Activated T-cell treated with anti-CD3 and anti-CD28 coated beads for 1 hour (primary cell): ENCODE measurements at places on chromosomes 6 and 20.

DNA sequence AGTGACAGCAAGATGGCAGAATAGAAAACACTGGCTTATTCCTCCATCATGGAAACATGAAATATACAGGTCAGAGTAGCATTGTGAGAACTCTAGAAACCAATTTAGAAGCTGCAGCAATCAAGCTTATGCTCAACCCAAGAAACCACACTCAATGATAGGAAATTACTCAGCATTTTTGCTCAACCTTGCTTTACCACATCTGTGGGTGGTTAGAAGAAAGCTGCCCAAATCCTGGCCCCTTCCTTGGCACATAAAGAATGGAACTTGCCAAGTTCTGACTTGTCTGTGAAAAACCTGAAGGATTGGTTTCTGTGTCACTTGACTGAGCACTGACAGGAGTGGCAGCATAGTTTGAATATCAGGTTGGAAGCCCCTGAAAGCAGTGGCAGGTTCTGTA lies 108.0 kb upstream of the MOCS1 start:
- DNase-seq: no peak

GRCh38 chr6:133290930-133291329 lies 49.8 kb downstream of the EYA4 start:
- no peak for DNase-seq

DNA sequence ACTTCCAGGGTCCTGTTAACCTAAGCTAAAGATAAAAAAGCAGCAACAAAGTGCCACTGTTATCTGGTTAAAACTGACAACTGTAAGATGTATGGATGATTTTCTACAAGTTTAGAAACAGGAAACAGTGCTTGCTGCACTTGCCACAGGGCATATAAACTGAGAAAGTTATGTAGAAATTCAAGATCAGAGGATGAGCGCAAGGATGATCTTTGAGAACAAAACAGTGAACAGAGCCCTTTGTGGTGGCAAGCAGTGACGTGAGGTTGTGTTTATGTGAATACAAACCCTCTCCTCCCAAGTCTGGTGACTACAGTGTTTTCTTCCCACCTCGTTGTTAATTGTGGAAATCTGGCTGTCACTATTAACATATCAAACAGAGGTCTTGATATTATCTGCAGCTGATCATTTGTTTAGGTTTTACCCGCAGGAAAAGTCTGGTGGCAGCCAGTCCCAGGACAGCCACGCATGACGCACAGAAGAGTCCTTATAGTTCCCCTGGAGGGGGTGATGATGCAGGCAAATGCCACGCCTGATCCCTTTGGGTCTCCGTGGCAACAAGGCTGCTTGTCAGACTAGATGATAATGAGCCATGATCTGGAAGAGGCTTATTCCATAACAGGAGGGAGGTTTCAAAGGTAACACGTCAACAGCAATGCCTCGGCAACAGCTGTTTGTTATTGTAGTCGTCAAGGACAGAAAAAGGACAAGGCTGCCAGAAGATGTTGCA lies 43.1 kb upstream of the TNFAIP3 start:
- DNase-seq: peak; percentile 54

- no peak for DNase-seq
Measured at GRCh38 chr20:3890398-3890751, 1.2 kb downstream of the PANK2 start.

- DNase-seq: no peak
Measured at GRCh38 chr6:140711019-140711613, 1336.7 kb upstream of the CITED2 start.

DNA sequence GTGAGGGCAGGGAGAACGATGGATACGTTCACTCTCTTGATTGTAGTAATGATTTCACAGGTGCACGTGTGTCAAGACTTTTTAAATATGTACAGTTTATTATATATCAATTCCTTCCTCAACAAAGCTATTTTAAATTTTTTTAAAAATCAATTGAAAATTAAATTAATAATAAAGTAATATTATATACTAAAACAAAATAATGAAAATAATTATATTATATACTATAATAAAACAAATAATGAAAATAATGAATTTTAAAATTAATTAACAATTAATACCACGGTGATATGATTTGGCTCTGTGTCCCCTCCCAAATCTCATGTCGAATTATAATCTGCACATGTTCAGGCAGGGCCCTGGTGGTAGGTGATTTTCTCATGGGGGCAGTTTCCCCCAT lies 42.7 kb downstream of the ADGRF5 start:
- no peak for DNase-seq

DNA sequence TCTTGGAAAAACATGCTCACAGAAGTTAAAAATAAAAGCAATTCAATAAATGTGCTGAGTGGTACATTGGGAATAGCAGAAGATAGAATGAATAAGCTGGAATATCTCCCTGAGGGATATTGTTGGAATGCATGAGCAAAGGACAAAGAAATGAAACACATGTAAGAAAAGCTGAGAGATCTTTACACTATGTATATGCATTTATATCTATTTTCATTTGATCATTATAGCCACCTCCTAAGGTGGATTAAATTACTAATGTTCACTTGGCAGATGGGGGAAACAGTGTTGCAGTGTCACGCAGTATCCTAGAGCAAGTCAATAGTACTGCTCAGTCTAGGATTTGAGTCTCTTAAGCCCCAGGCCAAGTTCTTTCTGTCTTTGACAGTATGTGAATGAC lies 542.0 kb upstream of the MARCKS start:
- no peak for DNase-seq

- no peak for DNase-seq
Measured at GRCh38 chr6:87936065-87936464, 111.6 kb upstream of the SPACA1 start.

DNA sequence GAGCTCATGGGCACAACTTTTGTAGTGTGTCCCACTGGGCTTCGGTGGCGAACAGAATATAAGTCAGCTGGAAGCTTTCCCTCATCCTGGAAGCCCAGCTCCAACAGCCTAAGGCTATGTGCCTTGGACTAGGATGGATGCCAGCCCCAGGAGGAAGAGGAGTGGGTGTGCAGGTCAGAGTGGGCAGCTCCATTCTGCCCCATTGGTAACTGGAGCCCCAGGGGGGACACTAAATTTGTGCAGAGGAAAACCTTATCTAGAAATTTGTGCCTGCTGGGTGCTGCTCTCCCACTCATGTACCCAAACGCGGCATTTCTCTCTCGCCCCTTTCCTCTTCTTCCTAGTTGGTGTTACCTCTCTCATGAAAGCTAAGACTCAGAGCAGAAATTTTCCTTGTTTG lies 253.9 kb upstream of the MAN1A1 start:
- no peak for DNase-seq

- DNase-seq: no peak
Measured at GRCh38 chr6:106037060-106037459, 49.1 kb upstream of the PRDM1 start.

GRCh38 chr6:12504325-12504966 lies 212.1 kb upstream of the PHACTR1 start:
- no peak for DNase-seq
